ENCODE measurements at places on chromosomes 4 and X.

- DNase-seq, result no peak
Measured at GRCh38 chr4:40185830-40186664, 10.8 kb upstream of the RHOH start.

DNA sequence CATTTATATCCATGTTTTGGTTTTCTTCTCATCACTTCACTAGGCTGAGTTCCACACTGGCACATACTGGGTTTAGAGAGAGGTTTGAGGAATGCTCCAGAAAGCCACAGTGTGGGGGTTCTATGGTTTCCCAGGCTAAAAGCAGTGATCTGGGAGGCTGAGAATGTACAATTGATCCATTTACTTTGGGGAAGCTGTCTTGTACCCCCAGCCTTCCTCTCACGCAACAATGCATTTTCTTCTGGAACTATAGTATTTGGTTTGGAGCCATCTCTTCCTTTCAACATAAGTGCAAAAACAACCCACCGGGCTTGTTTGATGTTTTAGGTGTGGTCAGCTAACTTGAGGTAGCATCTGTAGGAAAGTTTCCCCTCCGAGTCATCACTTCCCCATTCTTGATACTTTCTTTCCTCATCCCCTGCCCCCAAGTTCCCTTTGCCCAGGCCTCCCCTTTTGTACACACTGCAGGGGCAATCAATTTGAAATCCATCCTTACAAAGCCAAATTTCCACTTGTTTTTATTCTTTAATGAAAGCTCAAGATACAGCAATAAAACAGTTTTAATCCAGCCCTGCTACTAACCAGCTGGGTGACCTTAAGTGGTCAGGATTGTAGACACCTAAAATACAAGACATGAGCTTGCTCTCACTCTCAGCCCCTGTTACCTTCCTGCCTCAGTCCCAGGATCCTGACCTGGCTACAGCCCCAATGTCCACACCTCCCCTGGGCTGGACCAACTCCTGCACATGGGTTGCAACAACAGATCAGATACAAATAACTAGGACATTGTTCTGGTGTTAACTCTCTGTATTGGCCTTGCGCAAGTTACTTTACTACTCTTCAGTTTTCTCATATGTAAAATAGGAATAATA is 109.2 kb downstream of the FHDC1 start:
- DNase-seq, result no peak

- DNase-seq, result no peak
Measured at GRCh38 chr4:8847764-8848163, 23.9 kb downstream of the HMX1 start.

DNA sequence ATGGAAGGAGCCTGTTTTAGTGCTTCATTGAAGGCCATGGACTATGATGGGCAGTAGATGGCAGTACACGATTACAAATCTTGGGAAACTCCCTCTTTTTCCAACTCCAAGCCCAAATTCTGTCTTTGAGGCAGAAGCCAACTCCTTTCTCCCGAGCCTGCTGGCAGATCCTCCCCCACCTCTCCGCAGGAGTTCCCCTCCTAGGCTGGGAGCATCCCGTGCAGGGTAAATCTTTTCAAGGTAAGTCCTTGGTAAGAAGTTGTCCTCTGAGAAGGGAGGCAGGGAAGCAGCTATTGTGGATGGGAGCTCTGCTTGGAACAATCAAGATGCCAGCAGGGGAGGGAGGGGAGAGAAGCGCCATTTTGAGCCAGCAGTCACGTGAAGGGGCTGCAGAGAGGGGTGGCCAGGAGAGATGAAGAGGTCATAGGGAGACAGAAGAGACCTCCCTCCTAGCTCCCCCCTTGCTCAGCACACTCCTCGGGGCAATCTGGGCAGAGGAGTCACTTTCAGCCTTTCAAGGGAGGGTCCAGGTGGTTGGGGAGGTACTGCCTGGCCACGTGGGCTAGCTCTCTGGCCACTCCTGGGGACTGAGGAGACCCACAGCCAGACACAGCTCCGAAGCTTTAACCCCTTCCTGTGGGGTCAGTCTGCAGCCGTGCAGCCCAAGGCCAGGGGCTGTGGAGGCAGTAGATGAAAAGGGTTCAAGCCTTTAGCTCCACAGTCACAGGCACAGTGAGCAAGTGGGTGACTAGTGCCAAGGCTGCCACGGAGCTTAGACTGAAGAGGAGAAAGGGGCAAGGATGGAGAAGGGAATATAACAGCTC is 9.6 kb downstream of the CC2D2A start:
- DNase-seq, result peak; percentile 55

GRCh38 chr4:39124885-39125599 is 57.3 kb upstream of the WDR19 start:
- DNase-seq, result no peak

DNA sequence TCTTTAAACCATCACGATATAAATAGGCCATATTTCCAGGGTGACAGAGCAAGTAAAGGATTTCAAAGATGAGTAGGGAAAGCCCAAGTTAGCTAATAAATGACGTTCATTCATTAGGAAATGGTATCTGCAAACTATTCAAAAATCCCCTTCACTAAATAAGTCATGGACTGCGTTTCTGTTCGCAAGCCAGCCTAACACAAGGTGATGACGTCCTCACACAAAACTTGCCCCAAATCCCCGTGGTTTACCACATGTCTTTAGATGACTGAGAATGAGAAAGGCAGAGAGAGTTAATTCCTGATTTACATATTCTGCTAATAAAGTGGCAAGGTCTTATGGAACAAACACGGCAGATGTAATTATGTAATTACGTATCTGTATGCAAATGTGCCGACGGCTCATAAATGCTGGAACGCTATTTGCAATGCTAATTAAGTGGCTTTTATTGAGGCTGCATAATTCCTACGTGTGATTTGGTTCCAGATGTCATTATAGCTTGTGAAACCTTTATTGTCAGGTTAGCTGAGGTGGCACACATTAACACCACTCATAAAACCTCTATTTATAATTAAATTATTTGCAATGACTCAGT is 437.7 kb upstream of the FRG1 start:
- no peak for DNase-seq

- no peak for DNase-seq
Measured at GRCh38 chrX:39728852-39729598, 368.7 kb downstream of the BCOR start.

DNA sequence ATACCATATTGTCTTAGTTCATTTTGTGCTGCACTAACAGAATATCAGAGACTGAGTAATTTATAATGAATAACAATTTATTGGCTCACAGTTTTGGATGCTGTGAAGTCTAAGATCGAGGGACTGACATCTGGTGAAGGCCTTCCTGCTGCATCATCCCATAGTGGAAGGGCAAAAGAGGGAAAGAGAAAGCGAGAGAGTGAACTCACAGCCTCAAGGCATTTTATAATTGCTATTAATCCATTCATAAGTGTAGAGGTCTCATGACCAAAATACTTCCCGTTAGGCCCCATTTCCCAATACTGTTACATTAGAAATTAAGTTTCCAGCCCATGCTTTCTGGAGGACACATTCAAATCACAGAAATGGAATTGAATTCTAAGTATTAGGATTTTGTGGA is 554.4 kb downstream of the TRAM1L1 start:
- DNase-seq, result no peak
